ENCODE measurements at places on chromosomes 7 and 10. TPM values are rescaled to one million over a fixed set of nuclear protein-coding genes. Genes with fewer than 3 reads are reported as not detected.

DNA sequence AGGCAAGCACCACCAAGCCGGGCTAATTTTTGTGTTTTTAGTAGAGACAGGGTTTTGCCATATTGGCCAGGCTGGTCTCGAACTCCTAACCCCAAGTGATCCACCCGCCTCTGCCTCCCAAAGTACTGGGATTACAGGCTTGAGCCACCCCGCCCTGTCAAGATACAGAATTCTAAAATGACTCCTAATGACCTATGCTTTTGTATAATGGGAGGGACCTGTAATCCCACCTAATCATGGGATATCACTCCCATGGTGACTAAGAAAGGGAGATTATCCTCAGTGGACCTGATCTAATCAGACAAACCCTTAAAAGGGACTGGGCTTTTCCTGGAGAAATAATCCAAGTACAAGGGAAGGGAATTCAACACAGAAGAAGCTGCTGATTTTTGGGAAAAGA, 28.8 kb downstream of the SAMD8 start:
- H3K4me1 ChIP-seq: peaks cover 68% of the 10 kb centered on the region
- H3K27ac ChIP-seq: no peak overlapping the region
- H3K4me3 ChIP-seq: no peak overlapping the region
- H3K36me3 ChIP-seq: no peaks in the 10 kb centered on the region
- no peak for DNase-seq
- no peaks in the 10 kb centered on the region for H3K27me3 ChIP-seq

- H3K4me1 ChIP-seq: peaks cover 30% of the 10 kb centered on the region
- no peak overlapping the region for H3K27ac ChIP-seq
- H3K27me3 ChIP-seq: no peaks in the 10 kb centered on the region
- no peak overlapping the region for H3K4me3 ChIP-seq
- peaks cover 11% of the 10 kb centered on the region for H3K36me3 ChIP-seq
Measured at GRCh38 chr10:61975391-61975932, 74.0 kb downstream of the ARID5B start.

GRCh38 chr7:66571568-66571967, 57.1 kb upstream of the KCTD7 start:
- H3K27me3 ChIP-seq: no peaks in the 10 kb centered on the region
- H3K36me3 ChIP-seq: peaks cover 15% of the 10 kb centered on the region
- peak overlapping the region; percentile 5 for H3K27ac ChIP-seq
- DNase-seq: no peak
- peaks cover 32% of the 10 kb centered on the region for H3K4me1 ChIP-seq

DNA sequence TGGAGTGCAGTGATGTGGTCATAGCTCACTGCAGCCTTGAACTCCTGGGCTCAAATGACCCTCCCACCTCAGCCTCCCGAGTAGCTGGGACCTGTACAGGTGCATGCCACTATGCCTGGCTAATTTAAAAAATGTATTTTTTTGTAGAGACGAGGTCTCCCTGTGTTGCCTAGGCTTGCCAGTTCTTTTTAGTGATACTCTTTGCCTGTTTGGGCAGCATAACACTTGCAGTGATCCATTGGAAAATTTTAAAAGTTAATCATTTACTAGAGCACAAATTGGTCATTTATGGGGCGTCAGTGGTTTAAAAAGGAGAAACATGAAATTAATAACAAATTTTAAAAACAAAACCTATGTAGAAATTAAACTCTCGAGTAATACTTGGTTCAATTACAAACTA, 78.3 kb downstream of the DYNC2I1 start:
- no peaks in the 10 kb centered on the region for H3K4me1 ChIP-seq
- H3K27ac ChIP-seq: no peak overlapping the region
- H3K27me3 ChIP-seq: peaks cover 2% of the 10 kb centered on the region

DNA sequence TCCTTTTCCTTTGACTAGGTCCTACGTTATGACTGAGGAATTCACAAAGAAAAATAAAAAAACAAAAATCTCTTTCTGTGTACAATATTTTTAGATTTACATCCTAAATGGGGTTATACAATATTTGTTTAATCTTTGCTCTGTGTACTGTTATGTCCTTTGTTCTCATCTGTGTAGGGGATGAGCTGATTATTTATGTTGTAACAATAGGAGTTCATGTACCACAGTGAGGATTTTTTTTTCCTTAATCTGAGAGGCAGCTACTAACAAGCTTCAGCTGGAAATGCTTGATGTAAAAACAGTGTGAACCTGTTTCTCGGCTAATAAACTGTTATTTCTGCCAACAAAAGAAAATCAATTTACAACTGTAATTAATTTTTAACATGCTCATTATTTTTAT, 58.0 kb downstream of the ORC5 start:
- H3K36me3 ChIP-seq: peaks cover 12% of the 10 kb centered on the region
- peaks cover 22% of the 10 kb centered on the region for H3K4me1 ChIP-seq
- DNase-seq: no peak
- no peak overlapping the region for H3K27ac ChIP-seq

- H3K27me3 ChIP-seq: no peaks in the 10 kb centered on the region
- H3K27ac ChIP-seq: no peak overlapping the region
- DNase-seq: no peak
- H3K4me3 ChIP-seq: no peak overlapping the region
- H3K4me1 ChIP-seq: peaks cover 24% of the 10 kb centered on the region
Measured at GRCh38 chr10:62188021-62188616, 80.5 kb downstream of the RTKN2 start.

DNA sequence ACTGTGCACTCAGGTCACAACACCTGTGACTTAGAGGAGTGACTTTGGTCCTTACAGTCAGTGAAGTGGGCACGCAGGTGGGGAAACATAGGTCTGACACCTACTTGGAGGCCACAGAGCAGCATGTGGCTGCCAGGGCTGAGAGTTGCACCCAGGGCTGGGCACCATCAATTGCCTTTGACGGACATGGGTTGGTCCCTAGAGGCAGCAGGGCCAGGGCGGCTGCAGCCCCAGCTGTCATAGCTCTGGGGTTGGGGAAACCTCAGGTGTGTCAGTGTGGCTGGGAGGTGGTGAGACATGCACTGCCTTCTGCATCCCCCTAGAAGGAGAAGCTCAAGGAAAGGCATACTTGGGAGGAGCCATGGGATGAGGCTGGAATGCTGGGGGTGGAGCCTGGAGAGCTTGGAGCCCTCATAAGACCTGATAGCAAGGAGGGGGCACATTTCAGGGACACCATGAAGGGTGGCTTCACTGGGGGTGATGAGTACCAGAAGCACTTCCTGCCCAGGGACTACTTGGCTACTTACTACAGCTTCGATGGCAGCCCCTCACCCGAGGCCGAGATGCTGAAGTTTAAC, at the start of gene INMT:
TSS of gene INMT (plus strand) at position 440 of the 578 bp plus-strand sequence. CDS start at position 456, 16 bp downstream.
- no peak for DNase-seq
- no peak within 1 kb of the TSS for H3K4me3 ChIP-seq
- H3K36me3 ChIP-seq: no peaks in the 10 kb centered on the region
- peaks cover 6% of the 10 kb centered on the region for H3K27me3 ChIP-seq
- no peak within 1 kb of the TSS for H3K27ac ChIP-seq

- no peak overlapping the region for H3K27ac ChIP-seq
- DNase-seq: no peak
- no peak overlapping the region for H3K4me3 ChIP-seq
Measured at GRCh38 chr10:126175641-126176262, 212.5 kb downstream of the ADAM12 start.

DNA sequence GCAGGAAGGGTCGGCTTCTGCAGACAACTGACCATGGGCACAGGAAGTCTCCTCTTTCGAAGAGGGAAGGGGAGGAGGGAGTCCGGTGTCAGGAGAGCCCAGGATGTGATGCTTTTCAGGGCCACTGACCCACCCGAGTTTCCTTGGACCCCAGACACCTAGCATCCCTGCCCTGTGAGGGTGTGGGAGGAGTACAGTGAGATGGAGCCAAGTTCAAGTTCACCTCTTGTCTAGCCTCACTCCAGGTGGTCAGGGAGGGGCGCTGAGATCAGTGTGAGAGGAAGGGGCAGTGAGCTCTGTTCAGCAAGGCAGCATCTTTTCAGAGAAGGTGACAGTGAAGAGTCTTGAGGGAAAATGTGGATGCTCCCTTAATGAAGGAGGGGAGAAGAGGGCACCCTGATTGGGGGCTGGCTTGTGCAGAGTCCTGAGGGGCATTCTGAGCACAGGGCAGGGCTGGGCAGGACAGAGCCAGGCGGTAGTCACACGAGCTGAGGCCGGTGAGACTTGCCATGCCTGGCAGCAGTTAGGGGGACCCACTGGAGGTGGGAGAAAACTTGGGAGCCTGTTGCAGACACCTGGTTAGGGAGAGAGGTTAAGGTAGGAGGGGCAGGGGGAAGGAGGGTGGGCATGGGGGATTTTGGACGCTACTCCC, 49.7 kb downstream of the ADCY1 start:
- no peak for DNase-seq
- H3K27ac ChIP-seq: no peak overlapping the region
- no peaks in the 10 kb centered on the region for H3K4me1 ChIP-seq

GRCh38 chr7:127250312-127251035, 2.3 kb downstream of the GRM8 start:
- H3K4me3 ChIP-seq: peak overlapping the region; percentile 20
- DNase-seq: no peak
- no peak overlapping the region for H3K27ac ChIP-seq
- H3K27me3 ChIP-seq: peaks cover 19% of the 10 kb centered on the region
- H3K36me3 ChIP-seq: no peaks in the 10 kb centered on the region
- H3K4me1 ChIP-seq: peaks cover 9% of the 10 kb centered on the region

DNA sequence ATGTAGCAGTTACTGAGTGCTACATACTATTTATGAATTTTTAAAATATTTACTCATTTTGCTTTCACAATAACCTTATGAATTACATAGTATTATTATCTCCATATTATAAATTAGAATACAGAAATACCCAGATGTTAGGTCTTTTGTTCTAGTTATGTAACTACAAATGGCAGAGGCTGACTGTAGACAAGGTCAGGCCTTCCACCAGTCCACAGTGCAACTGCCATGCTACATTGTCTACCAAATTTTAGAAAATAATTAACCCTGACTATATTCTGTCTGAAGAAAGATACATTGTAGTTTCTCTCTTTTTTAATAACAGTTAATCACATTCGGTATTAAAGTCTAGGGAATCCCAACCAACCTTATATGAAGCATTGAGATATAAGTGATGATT, 280.9 kb downstream of the MALRD1 start:
- H3K27ac ChIP-seq: no peak overlapping the region
- no peaks in the 10 kb centered on the region for H3K36me3 ChIP-seq
- no peaks in the 10 kb centered on the region for H3K27me3 ChIP-seq
- DNase-seq: no peak
- no peaks in the 10 kb centered on the region for H3K4me1 ChIP-seq

DNA sequence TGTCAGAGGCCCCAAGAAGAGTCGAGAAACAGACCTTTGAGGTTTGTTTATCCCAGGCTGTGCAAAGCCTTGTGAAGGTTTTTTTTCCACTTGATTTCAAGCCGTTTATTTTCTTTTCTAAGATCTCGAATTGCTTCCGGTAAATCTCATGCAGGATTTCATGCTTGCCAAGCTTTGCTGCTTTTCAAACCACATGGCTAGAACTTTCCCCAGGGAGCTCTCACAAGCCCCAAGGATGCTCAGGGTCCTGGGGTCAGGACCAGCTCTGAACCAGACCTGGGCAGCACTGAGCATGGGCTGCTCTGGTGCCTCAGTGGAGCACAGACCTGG, 48.0 kb upstream of the AQP1 start:
- H3K4me1 ChIP-seq: no peaks in the 10 kb centered on the region
- H3K36me3 ChIP-seq: no peaks in the 10 kb centered on the region
- no peak overlapping the region for H3K27ac ChIP-seq
- DNase-seq: no peak
- H3K27me3 ChIP-seq: no peaks in the 10 kb centered on the region
- H3K4me3 ChIP-seq: no peak overlapping the region

GRCh38 chr10:75994357-75995040, 563.1 kb downstream of the LRMDA start:
- H3K27me3 ChIP-seq: no peaks in the 10 kb centered on the region
- H3K4me1 ChIP-seq: no peaks in the 10 kb centered on the region
- no peak for DNase-seq
- H3K4me3 ChIP-seq: no peak overlapping the region

- no peaks in the 10 kb centered on the region for H3K36me3 ChIP-seq
- H3K27ac ChIP-seq: no peak overlapping the region
- H3K4me3 ChIP-seq: no peak overlapping the region
- no peaks in the 10 kb centered on the region for H3K4me1 ChIP-seq
- H3K27me3 ChIP-seq: peaks cover 3% of the 10 kb centered on the region
Measured at GRCh38 chr7:29609162-29610037, 45.8 kb downstream of the PRR15 start.

- DNase-seq: no peak
- H3K27ac ChIP-seq: no peak overlapping the region
- no peaks in the 10 kb centered on the region for H3K4me1 ChIP-seq
- no peak overlapping the region for H3K4me3 ChIP-seq
- peaks cover 9% of the 10 kb centered on the region for H3K36me3 ChIP-seq
- no peaks in the 10 kb centered on the region for H3K27me3 ChIP-seq
Measured at GRCh38 chr10:95401704-95402469, 111.1 kb upstream of the PDLIM1 start.

- no peak overlapping the region for H3K27ac ChIP-seq
- H3K36me3 ChIP-seq: no peaks in the 10 kb centered on the region
- H3K4me3 ChIP-seq: no peak overlapping the region
- no peak for DNase-seq
- peaks cover 7% of the 10 kb centered on the region for H3K27me3 ChIP-seq
Measured at GRCh38 chr7:48237354-48237753, 66.1 kb downstream of the ABCA13 start.

DNA sequence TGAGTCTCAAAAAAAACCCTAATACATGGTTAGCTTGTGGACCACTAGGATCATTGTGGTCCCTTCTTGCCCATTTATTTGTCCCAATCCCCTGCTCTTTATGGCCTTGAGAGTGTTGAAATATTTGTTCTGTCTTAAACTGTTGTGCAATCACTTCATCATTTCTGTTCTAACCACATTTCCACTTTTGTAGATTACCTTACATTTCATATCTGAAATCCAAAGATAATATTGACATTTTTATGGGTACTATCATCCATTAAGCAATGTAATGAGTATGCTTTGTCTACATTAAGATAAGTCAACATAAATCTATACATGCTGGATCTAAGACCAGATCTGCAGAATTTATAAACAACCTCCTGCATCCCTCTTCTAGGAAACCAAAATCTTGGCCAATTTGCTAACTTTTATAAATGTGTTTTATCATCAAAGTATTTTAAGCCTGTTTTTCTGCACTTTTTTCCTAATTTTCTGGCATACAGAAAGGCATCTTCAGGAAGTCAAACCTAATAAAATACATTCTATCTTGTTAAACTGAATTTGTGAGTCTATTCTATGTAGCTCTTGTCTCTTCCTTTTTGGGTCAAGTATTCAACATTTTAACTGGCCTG, 359.4 kb upstream of the CELF2 start:
- no peaks in the 10 kb centered on the region for H3K36me3 ChIP-seq
- DNase-seq: no peak
- H3K4me1 ChIP-seq: no peaks in the 10 kb centered on the region
- peaks cover 4% of the 10 kb centered on the region for H3K27me3 ChIP-seq
- no peak overlapping the region for H3K27ac ChIP-seq

GRCh38 chr10:34780818-34781380, 34.2 kb downstream of the PARD3 start:
- no peak overlapping the region for H3K4me3 ChIP-seq
- no peak overlapping the region for H3K27ac ChIP-seq
- peaks cover 2% of the 10 kb centered on the region for H3K27me3 ChIP-seq
- H3K36me3 ChIP-seq: no peaks in the 10 kb centered on the region
- H3K4me1 ChIP-seq: no peaks in the 10 kb centered on the region

The AFAP1L2 gene
- polyA plus RNA-seq: 1.2 TPM

The EFCAB10 gene
- not detected for polyA plus RNA-seq

The RARRES2 gene
- not detected for polyA plus RNA-seq

The KBTBD2 gene
- 79.2 TPM for polyA plus RNA-seq

The BEND7 gene
- polyA plus RNA-seq: not detected

The GPR26 gene
- not detected for polyA plus RNA-seq

The ELFN1 gene
- not detected for polyA plus RNA-seq

The MYPN gene
- polyA plus RNA-seq: not detected

The TFEC gene
- not detected for polyA plus RNA-seq

The GPR146 gene
- not detected for polyA plus RNA-seq

The GARIN1A gene
- not detected for polyA plus RNA-seq

The CHAT gene
- polyA plus RNA-seq: not detected

The LAMB1 gene
- polyA plus RNA-seq: not detected

The COBL gene
- not detected for polyA plus RNA-seq

All from immature natural killer cell (primary cell).